ENCODE measurements at places on chromosomes 6 and 20.

DNA sequence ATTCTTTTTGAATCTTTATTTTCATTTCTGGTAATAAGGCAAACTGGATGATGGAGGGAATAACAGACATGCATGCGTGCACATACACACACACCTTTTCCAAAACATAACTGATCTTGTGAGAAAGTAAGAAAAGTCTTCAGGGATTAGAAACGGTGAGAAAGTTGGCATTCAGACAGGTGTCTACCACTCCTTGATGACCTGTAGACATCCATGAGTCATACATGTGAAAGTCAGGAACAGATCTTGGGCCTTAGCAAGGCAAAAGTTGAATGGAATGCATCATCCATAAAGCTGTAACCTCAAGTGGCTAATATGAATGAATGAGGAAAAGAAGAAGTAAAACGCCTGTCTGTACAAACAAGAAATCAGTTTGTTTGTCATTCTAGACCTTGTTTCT lies 97.3 kb downstream of the GRIK2 start:
- no peak for DNase-seq

GRCh38 chr6:159800141-159800865 lies at the start of gene PNLDC1:
TSS of gene PNLDC1 (plus strand) at chr6:159800276. CDS start at chr6:159800308, 32 bp downstream.
- no peak for DNase-seq

DNA sequence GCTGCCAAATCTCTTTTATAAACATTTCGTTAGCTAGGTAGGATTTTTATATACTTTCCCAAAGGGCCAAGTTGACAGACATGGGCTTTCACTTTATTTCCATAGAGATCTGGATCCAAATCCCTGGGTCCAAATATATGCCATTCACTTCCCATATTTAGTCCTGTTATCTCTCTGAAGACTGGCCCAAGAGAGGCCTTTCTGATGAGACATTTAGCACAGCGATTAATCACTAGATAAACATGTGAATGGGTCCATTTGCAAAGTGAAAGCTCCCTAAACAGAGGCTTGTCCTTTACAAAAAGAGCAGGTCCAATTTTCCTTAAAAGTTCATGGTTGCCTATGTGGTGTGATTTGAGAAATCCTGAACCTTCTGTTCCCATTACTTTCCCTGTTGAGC lies 132.6 kb downstream of the TRMT11 start:
- no peak for DNase-seq

DNA sequence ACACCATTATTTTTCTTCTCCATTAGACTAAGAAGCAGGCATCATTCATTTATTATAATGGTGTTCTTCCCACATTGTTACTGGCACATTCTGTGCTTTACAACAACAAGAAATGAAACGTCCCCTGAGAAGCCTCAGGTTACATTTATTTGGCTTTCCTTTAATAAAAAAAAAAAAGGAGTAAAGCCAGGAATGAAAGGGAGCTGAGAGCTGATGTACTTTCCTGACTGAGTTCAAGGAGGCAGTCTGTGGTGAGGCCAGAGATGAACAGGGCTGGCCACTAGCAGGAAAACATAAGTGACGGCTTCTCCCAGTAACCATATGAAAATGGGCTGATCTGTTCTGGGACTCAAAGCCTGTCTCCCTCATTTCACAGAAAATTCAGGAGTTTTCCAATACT lies 742.1 kb downstream of the MAFB start:
- DNase-seq, result no peak

Data from T-helper 17 cell (primary cell).